ENCODE measurements at places on chromosomes 2 and 18.

DNA sequence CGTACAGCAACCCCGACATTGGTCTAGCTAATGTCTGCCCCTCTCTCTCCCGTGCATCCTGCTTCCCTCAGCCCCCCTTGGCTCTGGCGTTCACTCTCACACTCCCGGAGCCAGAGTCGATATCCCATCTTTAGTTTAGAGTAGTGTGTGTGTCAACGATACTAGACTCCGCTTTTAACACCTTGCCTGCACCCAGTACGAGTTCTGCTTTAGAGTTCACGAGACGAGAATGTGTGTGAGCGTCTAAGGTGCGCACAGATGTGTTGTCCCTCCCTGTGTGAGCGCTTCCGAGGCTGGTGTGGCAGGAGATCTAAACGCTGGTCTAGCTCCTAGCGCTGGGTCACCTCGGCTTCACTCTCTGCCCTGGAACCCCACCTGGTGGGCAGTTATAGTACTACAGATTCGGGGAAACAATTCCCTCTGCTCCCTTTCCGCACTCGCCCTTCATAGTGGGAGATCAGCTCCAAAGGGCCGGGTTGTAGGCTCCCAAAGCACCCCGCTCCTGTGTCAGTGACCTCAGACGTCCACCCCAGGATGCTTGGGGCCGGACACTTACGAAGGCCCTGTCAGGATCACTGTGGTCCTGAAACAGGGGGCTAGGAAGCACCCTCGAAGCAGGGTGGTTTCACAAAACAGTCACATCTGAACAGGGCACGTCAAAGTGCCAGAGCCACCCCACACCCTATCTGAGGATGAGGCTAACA is 2.6 kb upstream of the CYP26B1 start:
- peak; percentile 55 for DNase-seq

GRCh38 chr2:168120310-168120709 is 127.1 kb downstream of the STK39 start:
- no peak for DNase-seq

DNA sequence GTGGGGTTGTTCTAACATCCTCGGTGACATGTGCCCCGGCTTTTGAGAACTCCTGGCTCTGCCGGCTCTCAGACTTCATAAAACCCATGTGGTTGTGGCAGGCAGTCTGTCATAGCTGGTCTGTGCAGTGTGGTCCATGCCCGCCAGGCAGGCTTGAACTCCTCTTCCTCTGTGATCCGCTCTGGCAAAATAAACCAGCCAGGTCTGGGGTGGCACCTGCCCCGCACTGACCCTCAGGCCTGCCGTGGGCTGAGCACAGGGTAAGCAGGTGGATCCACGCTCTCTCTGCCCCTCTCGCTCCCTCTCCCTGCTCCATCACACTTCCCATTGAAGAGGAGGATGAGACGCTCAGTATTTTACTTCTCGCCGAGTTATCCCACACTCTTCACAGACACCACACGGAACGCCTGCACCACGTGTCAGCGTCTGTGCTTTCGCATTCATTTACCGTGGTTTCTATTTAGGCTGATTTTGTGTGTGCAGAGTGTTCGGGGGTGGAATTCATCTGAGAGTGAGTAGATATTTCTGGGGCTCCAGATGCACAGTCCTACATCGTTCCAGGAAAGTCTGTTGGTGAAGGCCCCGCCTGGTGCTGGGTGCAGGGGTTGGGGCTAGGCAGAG is 56.4 kb downstream of the RTP5 start:
- no peak for DNase-seq

- no peak for DNase-seq
These were observed 269.7 kb upstream of the APCDD1 start for GRCh38 chr18:10184776-10185175.

DNA sequence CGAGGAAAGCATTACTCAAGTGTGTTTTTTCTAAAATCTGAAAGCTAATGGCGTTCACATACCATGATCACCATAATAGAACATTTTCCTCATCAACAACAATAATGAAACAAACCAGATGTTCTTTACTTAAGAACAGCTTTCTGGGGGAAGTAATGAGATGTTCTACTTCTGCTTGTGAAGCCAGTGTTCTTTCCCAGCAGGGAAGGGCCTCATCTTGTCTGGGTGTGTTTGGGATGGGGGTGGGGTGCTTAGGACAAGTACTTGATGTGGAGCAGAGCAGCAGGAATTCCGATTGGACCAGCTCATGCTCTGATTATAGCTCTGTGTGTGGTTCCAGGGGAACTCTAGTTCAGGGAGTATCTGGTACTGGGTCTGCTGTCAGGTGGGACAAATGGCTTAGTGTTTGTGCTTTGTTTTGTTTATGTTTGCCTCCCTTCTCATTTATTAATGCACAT is 163.0 kb upstream of the NOSTRIN start:
- no peak for DNase-seq

- DNase-seq: no peak
These were observed 42.7 kb downstream of the MPHOSPH10 start for GRCh38 chr2:71173096-71173495.

- no peak for DNase-seq
These were observed 148.3 kb downstream of the PLCL1 start for GRCh38 chr2:197952540-197953202.

DNA sequence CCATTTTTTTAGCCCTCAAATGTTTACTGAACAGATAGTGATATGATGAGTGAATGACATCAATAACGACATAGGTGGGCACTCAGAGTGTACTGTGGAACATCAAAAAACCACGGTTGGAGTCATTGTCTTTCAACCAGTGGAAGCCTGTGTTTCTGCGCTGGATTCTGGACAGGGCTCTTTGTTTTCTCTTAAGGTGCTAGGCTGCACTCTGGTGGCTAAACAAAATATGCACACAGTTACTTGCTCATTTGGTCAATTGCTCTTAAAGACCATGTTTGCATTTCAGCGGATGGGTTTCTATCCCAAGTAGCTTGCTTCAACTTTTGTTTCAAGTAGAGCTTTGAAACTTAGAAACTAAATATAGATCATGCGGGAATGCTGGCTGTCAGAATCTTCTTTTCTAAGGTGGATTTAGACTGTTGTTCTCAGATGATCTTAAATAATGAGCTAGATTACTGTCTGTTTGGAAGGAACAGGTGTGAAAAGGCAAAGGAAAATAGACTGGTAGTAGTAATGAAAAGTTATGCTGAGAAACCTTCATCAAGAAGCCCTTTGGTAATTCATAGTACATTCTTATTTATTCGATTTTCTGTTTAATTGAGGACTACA is 48.5 kb upstream of the LYPD6B start:
- DNase-seq: peak; percentile 23
